Stimulated activated CD4-positive, alpha-beta T cell treated with anti-CD3 and anti-CD28 coated beads, TNF-alpha, amount 100 ng/mL, for 24 hours (primary cell): ENCODE measurements at places on chromosomes 12 and 14.
A peak's percentile ranks its signal among the peaks of the same experiment; 100 is the strongest.

GRCh38 chr12:131901431-131902331, 7.3 kb downstream of the ULK1 start:
- DNase-seq: no peak

GRCh38 chr14:91545946-91546716, 36.0 kb upstream of the PPP4R3A start:
- no peak for DNase-seq

DNA sequence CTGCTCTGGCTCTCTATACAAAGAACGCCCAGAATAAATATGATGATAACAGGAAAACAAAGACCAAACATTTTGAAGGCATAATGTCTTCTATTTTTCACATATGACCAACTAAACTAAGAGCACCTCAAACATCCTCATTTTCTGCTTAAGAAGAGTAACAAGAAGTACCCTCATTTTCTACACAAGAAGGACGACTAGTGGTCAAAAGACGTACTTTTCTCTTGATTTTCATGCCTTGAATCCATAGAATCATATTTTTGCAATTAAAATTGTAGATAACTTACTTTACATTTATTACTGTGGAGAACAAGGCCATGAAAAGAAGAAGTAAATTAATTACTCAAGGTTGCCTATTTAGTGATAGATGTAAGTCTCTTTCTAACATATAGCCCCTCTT, 358.6 kb downstream of the DUSP6 start:
- no peak for DNase-seq

- no peak for DNase-seq
These were observed 148.9 kb downstream of the PCNX1 start for GRCh38 chr14:71056168-71056567.

DNA sequence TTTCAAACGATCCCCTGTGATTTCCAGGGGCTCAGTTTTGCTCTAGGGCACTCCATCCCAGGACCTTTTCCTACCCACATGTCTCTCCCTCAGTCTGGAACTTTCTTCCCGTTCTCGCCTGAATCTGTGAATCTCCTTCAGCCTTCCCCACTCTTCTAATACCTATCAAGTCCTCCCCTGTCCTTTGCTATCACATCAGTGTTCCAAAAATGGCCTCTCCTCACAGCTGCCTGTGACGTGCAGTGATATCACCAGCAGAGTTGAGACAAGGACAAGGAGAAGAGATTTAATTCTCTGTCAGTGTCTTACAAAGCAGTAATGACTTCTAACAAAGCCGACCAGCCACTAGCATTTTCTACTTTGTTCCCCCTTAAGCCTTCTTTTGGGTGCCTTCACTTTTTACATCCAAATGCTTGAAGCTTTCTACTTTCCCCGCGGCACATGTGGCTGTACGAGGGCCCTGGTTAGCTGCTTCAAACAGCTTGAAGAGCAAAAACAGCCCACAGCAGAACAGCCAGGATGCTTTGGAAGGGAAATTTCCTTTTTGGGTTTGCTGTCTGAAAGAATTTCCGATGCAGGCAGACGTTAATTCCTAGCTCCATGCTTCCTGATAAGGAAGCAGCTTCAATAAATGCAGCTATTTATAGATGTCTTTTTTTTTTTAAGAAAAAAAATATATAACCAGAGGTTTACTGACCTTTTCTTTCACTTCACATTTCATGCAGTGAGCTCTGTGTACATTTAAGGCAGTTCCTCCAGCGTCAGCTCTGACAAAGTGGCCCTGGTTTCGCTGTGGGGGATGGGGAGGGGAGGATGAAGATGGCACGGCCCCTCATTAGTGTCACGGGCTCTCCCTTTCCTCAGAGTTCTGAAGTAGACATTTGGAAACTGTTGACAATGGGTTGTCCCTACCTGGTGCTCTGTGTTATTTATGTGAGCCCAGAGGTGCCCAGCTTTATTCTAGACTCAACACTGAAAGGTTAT, 109.3 kb downstream of the ETV6 start:
- no peak for DNase-seq

GRCh38 chr14:75906680-75907280, 75.0 kb downstream of the TGFB3 start:
- DNase-seq: peak; percentile 46

GRCh38 chr12:102745971-102746600, 171.0 kb downstream of the PAH start:
- no peak for DNase-seq

DNA sequence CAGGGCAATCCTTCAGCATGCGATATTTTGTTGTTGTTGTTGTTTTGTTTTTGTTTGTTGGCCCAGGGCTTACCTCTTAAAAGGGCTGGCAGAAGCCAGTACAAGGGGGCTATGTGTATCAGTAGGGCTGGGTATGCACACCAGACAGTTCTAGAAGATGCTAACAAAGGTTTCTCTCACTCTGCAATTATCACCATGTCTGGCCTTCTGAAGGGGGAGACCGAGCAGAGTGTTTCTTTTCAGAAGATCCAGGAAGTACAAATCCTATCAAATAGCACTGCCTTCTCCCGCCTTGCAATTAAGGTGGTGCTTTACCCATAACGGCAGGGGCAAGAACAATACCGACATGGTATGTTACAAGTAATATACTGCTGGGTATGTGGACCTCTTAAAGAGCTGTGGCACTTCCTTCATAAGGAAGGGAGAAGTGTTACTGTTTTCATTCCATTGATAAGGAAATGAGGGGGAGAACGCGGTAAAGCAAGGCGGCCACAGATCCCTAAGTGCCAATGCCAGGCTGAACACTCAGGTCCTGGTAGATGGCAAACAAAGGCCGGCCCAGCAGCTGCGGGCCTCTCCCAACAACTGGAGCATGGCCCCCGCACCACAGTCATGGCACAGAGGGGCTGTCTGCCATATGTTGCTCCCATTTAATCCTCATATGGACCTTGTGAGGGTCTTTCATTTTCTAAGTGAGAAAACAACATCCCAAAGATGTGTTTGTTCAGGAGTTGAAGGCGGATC, 19.2 kb upstream of the CACNA2D4 start:
- no peak for DNase-seq

- no peak for DNase-seq
These were observed 313.8 kb downstream of the CEP128 start for GRCh38 chr14:80627745-80628144.

DNA sequence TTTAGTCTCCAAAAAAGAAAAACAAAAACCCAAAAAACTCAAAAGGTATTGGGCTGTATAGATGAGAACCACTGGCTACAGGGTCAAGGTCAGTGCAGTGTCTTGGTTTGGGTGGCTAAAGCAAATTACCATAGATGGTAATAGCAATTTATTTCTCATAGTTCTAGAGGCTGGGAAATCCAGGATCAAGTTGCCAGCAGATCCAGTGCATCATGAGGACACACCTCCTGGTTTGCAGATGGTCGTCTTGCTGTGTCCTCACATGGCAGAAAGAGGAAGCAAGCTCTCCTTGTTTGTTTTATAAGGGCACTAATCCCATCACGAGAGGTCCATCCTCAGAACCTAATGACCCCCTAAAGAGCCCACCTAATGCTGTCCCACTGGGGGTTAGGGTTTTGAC, 11.2 kb downstream of the COX14 start:
- no peak for DNase-seq

GRCh38 chr12:1102115-1102514, 111.1 kb downstream of the ERC1 start:
- no peak for DNase-seq

GRCh38 chr14:76697246-76697905, 63.9 kb upstream of the VASH1 start:
- DNase-seq: no peak

- DNase-seq: no peak
These were observed 6.5 kb upstream of the KRT6C start for GRCh38 chr12:52480073-52480472.

DNA sequence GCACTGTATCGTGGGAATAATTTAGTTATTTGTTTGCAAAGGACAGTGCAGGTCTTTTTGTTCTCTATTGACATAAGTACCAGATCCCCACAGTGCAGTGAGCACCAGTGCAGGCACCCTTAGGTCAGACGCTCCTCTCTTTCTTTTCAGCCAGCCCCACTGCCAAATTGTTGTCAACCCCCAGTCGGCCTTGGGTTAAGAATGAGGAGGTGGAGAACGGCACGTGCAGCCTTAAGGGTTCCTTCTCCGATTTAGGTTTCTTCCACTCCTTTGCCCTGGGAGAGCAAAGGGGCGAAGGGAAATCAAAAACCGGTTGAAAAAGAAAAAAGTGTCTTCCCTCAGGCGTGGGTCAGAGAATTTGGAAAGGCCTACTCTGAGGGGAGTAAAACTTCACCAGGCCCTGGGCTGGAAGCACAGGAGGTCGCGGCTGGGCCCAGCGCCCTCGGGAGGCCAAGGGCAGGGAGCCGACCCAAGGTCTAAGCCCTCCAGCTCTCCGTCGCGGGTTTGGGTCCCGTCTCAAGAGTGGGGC, 4.3 kb downstream of the PAX9 start:
- no peak for DNase-seq

- no peak for DNase-seq
These were observed 58.3 kb upstream of the JDP2 start for GRCh38 chr14:75369506-75369905.

- DNase-seq: no peak
These were observed 164.5 kb downstream of the TMTC3 start for GRCh38 chr12:88306471-88307069.

- DNase-seq: no peak
These were observed 1.8 kb downstream of the SRRM4 start for GRCh38 chr12:118982984-118983761.

DNA sequence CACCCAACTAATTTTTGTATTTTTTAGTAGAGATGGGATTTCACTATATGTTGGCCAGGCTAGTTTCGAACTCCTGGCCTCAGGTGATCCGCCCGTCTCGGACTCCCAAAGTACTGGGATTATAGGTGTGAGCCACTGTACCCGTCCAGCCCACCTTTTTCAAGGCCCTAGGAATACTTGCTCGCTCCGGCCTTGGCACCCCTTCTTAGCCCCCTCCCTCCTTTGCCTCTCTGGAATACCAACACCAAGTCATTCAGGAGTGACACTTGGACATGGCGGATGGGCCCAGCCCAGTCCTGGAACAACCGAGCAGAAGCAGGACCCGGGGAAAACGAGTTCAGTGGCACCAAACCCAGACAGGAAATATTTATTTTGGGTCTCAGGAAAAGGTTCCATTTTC, 29.1 kb downstream of the PLEKHG3 start:
- no peak for DNase-seq

- no peak for DNase-seq
These were observed 207.0 kb downstream of the ATP23 start for GRCh38 chr12:58148405-58148804.

DNA sequence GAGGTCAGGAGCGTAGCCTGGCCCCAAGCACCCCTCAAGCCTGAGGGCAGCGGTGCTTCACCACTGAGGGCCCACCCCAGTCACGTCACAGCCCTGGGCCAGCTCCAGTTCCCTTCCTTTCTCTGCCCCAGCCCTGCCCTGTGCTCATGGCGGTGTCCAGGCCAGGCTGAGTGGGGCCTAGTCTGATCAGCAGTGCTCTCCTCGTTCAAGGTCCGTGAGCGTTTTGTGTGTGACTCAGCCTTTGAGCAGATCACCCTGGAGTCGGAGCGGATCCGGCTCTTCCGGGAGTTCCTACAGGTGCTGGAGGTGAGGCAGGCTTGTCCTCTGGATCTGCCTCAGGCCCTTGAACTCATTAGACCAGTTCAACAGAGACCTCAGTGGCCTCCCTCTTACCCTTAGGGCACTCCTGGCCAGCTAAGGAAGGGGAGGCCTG, 19.0 kb downstream of the PRPF40B start:
- no peak for DNase-seq

- no peak for DNase-seq
These were observed 17.9 kb upstream of the MGP start for GRCh38 chr12:14903386-14904098.

DNA sequence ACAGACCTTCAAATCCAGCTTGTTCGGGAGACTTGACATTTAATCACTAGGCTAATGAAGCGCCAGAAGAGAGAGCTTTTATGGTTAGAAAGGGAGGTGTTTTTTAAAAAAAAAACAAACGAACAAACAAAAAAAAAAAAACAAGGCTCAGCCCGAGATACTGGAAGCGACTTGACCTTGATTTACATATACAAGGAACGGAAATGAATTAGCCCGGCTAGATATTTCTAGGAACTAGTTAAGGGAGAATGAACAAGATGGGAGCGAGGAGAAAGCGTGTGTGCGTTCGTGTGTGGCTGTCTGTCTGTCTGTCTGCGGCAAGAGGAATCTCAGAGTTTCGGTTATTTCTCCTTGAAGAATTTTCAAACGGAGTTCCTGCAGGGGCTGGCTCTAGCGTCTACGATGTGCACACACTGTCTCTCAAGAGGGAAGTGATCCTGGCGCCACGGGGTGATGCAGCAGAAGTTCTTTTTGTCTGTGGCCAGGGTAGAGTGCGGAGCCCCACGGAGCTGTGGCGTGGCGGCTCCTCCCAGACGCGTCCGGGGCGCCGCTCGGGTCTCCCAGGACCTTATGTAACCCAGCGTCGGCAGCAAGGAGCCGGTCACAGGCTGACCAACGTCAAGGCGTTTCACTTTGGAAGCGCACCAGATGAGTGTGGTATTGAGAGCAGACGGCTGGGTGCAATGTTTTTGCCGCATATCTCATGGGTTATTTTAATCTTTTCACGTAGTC, 18.8 kb downstream of the SOCS2 start:
- DNase-seq: no peak

- DNase-seq: no peak
These were observed 158.2 kb upstream of the C14orf180 start for GRCh38 chr14:104421401-104421821.

DNA sequence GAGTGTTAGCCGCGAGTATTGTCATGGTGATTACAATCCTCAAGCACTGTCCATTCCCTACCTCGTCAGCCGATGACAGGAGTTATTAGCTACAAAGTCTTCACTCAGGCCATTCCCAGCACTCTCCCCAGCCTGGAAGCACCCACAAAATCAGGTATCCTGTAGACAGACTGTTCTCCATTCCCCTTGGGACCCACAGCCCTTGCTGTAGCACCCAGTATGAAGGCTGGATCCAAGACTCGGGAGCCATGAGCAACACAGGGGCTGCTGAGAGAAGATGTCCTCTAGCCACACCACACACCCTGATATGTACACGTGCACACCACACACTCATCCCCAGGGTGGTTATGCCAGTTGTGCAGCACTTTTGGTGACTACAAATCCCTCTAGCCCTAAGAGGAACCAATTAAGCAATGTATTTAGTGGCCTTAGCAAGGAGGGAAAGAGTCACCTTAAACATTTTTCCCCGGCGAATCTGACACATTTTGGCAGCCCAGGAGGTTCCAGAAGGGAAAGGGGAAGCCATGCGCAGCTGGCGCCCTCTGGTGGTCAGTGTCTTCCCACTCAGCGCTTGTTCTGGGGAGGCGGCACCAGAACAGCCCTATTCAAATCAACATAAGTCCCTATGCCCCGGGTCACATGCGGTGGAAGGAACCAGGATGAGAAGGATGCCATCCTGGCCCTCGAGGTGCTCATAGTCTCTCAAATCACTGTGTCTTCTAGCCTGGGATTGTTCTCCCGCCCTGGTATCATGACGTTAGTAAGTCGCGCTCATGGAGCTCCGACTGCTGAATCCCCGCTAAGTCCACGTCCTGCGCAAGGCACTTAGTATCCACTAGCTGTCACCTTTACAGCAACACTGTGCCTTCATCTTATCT, 96.9 kb downstream of the GCH1 start:
- DNase-seq: peak; percentile 77

DNA sequence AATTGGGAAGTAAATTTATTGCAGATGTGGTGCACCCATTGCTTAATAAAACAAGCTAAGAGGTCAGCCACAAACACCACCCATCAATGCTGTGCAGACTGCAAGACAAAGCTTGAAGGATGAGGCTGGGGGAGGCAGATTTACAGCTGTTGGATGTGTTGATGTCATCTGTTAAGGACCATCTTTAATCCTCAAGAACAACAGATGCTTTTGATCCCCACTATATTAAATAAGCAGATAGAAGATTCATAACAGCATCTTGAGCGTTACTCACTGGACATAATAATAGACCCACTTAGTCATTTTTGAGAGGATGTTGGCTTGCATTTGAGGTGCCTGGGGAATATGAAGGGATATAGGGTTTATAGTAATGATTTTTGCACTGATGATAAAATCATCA, 58.8 kb downstream of the GPR68 start:
- DNase-seq: no peak
